ENCODE measurements at places on chromosomes 11 and 22.

GRCh38 chr22:45880091-45880715, 96.8 kb downstream of the WNT7B start:
- no peak for DNase-seq

- DNase-seq: no peak
Measured at GRCh38 chr11:1714908-1715885, 18.2 kb downstream of the KRTAP5-6 start.

DNA sequence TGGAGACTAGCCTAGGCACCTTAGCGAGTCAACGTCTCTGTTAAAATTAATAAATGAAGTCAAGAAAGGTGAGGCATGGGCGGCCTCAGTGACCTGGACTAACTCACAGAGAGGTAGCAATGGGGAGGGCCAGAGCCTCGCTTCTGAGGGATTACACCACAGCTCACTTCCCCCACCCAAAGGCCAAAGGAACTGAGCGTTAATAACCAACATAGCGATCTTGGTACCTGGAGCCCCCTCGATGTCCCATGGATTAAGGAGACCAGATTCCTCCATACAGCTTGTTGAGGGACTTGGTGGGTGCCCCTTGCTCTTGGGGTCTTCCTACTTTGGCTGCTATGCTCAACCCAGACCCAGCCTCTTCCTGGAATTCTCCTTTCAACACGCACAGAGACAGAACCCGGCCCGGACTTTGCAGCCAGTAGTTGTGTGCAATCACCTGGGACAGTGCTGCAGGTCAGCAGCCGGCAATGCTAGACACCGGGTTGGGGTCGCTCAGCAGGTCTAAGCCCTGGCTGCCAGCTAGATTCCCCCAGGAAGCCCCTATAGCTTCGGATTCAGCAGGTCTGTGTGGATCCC, 70.6 kb downstream of the BCR start:
- DNase-seq: no peak

GRCh38 chr11:100629671-100630070, 57.4 kb upstream of the ARHGAP42 start:
- DNase-seq: no peak

DNA sequence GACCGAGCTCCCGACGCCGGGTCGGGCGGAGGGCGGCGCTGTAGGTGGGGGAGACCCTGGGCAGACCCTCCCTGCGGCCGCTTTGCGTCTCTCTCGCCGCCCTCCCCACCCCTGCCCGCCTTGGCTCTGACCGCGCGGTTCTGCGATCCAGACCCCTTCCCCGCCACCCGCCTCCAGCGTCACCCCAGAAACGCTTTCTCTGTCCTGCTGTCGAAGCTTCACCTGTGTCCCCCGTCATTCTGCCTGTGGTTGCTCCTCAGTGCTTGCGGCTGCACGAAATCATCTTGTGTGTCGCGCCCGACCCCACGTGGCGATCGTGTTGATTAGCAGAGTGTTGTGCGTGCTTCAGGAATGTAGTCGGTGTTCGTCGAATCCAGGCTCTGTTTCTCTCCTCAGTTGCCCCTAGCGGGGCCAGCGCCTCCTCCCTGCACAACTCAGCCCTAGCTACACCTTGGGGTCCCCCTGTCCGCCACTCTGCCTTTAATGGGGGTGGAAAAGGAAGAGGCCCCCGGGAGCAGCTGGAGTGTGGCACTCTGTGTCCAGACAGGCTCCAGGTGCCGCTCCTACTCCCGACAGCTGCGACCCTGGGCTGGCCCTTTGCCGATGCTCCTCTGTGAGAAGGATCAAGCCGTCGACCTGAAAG, 851 bp downstream of the PTDSS2 start:
- peak; percentile 59 for DNase-seq

DNA sequence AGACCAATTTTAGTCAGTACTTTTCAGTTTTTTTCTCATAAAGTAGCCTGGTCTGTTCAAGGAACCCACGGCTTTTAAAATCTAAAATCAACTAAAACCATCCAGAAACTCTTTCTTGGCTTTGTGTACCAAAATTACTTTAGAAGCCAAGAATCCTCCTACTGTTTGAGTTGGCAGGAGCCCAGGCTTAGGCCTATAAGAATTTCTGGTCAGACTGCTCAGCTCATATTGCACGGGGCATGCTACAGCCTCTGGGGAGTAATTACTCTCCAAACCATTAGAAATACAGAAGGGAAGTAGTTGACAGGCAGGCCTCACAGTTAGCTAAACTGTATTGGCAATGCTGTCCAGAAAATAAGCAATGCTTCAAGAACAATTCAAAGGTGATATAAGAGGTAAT, 1862.9 kb upstream of the RAG2 start:
- DNase-seq: peak; percentile 36

GRCh38 chr11:74485868-74486267, 7.7 kb downstream of the LIPT2 start:
- DNase-seq: no peak

GRCh38 chr11:121936370-121936769, 179.6 kb downstream of the BLID start:
- peak; percentile 56 for DNase-seq

DNA sequence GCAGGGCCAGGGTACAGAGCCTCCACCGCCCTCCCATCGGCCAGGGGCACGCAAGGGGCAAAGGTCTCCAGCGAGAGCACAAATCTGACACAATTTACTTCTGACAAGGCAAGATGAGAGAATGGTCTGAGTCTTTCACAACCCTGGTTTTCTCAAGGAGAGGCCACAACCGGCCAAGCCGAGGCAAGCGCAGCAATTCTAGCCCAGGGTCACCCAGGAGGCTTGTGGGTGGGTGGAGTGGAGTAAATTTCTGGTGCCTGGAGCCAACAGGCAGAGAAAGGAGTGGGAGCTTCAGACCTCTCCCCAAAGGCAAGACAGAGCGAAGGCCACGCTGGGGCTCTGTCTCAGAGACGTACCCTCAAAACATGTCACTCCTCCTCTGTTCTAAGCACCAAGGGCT, 9.3 kb downstream of the LARGE2 start:
- no peak for DNase-seq

- DNase-seq: peak; percentile 41
Measured at GRCh38 chr22:44538051-44538450, 40.0 kb upstream of the RTL6 start.

DNA sequence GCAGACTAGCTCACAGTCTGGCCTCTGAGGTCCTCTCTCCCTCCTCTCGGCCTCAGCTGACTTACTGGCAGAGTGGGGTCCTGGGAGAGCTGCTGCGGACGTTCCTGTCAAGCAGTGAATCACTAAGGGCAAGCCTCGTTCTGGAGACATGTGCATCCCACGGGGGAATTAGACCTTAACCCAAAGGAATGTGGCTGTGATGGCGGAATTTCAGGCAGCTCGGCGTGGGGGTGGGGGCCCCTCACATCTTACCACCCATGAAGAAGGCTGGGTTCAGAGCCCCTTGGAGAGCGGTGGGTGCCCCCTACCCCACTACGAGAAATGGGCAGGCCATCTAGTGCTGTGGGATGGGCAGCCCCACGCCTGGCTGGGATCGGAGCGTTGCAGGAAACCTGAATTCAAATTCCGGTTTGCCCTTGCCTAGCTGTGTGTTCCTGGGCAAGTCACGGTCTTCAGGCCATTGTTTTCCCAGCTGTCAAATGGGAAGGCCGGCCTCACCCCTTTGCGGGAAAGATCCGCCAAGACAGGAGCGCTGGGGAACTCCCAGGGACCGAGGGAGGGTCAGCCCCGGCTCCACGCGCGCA, 554 bp downstream of the LRRC32 start:
- DNase-seq: peak; percentile 85

DNA sequence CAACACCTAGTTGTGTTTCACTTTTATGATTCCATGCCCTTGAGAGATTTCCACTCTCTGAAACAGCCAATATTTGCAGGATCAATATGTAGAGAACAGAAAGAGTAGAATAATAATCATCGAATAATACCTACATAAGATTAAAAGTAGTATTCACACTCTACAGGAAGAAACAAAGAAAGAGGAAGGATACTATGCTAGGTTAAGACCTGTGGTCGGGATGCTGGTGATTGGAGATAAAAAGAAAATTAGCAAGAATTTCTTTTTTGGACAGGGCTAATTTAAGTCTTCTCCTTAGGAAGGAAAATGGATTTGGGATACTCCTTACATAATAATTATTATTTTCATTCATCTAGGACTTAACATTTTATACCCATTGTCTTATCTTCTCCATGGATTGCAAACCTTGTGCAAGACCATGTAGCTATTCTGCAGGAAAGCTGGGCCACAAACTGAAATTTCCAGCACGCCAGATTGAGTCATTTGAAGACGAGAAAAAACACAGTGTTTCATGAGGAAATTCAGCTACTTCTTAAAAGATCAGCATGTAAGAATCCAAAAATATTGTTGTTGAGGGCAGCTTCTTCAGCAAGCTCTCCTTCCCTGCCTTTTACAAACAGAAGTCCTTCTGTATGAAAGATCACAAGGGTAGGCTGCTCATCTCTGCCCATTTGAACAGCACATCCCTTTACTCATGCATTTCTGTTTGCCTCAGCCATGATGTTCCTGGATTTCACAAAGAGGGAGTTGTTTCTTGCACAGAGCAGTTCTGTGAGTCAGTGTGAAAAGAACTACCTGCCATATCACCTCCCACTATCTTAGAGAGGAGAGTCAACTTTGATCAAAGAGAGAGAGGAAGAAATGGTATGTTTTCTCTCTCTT, 90.7 kb downstream of the FAM76B start:
- peak; percentile 70 for DNase-seq

GRCh38 chr22:22554587-22555284, 4.3 kb downstream of the PRAME start:
- DNase-seq: no peak

DNA sequence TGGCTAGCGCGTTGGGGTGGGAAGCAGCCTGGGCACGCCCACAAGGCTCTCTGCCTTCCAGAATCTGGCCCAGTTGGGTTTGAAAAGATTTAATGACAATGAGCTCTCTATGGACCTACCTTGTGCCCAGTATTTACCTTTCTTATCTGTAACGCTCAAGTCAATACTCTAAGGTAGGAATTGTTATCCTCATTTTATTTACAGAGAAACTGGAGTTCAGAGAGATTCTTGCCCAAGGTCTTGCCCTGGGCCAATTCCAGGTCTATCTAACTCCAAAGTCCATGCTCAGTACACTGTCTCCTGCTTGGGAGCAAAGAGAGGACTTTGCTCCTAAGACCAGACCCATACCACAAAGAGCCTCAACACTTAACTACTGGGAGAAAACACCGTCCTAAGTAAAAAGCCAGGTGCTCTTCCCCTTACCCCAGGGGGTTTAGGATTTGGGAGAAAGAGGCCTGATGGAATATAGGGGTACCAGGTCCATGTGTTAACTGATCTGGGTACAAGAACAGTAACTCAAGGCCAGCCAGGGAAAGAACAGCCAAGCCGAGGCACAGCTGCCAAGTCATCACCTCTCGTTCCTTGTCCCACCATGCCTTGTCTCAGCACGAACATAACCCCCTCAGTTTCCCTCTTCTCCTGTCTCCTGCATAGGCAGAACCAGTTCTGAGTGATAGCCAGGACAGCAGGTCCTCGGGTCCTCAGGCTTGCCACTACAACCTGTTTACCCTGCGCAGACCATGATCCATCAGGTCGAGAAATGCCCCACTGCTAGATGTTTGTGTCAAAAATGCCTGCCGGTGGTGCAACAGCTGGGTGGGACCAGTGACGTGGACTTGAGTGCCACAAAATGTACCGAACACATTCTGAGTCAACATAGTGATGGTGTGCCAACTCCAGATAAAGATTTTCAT, 14.6 kb downstream of the APOA4 start:
- DNase-seq: peak; percentile 73

GRCh38 chr11:47881145-47881544, 33.0 kb upstream of the NUP160 start:
- no peak for DNase-seq

- DNase-seq: no peak
Measured at GRCh38 chr22:34993548-34993947, 72.4 kb upstream of the ISX start.

DNA sequence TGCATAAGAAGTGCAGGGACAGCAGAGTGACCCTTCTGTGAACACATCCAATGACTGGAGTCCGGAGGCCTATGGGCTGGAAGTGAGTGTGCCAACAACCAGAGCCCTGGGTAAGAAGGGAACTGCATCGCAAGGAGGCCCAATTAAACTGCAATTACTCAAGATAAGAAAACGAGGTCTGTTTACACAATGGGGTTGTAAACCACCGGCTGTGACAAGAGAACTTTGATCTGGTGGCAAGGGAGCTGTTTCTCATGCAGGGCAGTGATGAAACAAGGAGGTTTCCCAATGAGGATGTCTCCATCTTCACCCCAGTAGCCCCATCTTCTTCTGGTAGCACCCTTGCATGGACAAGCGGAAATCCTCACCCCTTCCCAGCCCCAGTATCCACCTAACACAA, 21.5 kb downstream of the ETS1 start:
- DNase-seq: no peak

DNA sequence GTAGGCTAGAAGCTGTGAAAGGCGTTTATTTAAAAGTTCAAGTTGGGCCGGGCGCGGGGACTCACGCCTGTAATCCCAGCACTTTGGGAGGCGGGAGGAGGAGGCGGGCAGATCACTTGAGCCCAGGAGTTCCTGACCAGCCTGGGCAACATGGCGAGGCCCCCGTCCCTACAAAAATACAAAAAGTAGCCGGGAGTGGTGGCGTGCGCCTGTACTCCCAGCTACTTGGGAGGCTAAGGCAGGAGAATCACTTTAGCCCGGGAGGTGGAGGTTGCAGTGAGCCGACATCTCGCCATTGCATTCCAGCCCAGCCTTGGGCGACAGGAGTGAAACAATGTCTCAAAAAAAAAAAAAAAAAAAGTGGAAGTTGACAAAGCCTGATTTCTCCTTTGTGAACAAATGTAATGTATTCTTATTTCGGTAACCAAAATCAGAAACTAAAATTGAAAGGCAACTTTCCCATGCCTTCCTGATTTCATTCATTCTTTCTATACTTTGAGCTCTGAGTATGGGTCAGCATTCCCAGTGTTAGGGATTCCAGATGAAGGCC, 825 bp downstream of the PTPMT1 start:
- no peak for DNase-seq

- no peak for DNase-seq
Measured at GRCh38 chr11:15828215-15828853, 528.0 kb downstream of the SOX6 start.

DNA sequence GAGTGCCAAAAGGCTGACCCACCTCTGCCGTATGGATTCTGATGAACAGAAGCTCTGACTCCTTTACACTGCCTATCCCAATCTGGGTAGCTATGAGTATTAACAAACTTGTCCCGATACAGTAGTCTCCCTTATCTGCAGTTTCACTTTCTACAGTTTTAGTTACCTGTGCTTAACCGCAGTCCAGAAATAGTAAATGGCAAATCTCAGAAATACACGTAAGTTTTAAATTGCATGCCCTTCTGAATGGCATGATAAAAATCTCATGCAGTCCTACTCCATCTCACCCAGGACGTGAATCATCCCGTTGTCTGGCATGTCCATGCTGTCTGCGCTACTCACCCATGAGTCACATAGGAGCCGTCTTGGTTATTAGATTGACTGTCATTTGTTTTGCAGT, 68.8 kb downstream of the SNX19 start:
- DNase-seq: peak; percentile 79

- DNase-seq: peak; percentile 62
Measured at GRCh38 chr11:88544656-88545280, 207.2 kb upstream of the CTSC start.

GRCh38 chr11:95345651-95346050, 114.6 kb upstream of the SESN3 start:
- no peak for DNase-seq
